Esophagus mucosa (tissue), 1 donor: ENCODE measurements at places on chromosomes 11 and 22.

DNA sequence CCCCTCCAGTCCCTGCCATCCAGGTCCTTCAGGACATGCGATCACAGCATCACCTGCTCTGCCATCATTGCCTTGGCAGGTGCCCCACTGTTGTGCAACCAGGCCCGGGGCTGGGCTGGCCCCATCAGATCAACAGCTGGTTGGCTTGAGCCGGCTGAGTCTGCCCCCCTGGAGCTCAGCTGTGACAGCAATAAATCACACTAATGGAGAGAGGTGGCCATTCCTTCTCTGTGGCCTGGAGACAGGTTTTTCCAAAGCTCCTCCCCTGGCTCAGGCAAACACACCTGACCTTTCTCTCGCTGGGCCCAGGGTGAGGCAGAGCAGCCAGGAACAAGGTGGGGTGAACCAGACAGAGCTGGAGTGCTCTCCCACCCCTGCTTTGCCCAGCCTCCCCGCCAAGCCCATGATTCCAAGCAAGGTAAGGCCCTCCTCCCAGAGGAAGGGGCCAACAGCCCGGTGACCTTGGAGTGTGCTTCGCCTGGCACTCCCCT lies 8.9 kb upstream of the FXYD2 start:
- peak; percentile 60 for ATAC-seq

- no peak for ATAC-seq
Measured at GRCh38 chr22:45878051-45878781, 98.7 kb downstream of the WNT7B start.

GRCh38 chr11:86681483-86681756 lies 9.0 kb upstream of the ME3 start:
- no peak for ATAC-seq

- ATAC-seq: no peak
Measured at GRCh38 chr11:128680906-128681305, 13.0 kb upstream of the FLI1 start.

DNA sequence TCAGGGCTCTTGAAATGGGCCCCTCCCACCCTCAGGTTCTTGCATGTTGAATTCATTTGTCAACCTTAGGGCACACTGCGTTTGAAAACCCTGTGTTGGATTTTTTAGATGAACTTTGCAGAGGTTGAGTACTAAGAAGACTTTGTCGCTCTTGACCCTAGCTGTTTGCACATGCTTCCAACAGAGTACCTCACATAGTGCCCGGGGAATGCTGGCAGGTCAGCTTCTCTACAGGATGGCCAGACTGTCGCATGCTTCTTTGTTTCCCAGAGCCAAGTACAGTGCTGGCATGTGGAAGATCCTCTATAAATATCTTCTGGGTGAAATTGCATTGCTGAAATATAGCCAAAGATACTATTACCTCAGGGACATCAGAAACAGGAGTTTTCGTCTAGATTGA lies 59.9 kb downstream of the FAT3 start:
- ATAC-seq: no peak

DNA sequence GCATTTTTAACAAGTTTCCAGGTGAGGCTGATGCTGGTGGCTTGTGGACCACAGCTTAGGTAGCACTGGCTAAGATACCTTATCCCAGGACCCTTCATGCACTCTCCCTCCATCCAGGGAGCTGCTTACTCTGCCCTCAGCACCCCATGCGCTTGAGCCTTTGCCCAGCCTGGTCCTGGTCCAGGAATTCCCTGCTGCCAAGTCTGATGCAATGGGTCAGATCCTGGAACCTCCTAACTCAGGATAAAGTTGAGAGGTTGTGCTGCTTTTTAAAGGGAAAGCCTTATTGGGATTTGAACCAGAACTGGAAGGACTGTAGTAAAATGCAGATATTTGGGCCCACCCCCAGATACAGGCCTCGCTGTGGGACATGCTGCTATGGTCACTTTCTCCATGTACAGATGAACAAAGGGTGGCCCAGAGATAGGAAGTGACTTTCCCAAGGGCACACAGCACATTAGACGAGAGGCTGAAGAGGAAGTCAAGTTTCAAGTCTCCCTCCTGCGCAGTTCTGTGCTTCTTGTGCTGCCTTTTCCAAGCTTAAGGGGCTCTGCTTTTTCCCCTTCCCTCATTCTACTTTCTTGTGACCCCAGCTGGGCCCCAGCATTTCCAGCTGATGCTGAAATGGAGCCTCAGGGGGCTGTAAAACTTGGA lies 824 bp upstream of the LGALS12 start:
- ATAC-seq: no peak

- no peak for ATAC-seq
Measured at GRCh38 chr22:39452740-39453040, 4.1 kb upstream of the MGAT3 start.

- no peak for ATAC-seq
Measured at GRCh38 chr11:116723511-116723910, 49.3 kb downstream of the BUD13 start.

- ATAC-seq: no peak
Measured at GRCh38 chr11:128398517-128399250, 188.7 kb downstream of the ETS1 start.

DNA sequence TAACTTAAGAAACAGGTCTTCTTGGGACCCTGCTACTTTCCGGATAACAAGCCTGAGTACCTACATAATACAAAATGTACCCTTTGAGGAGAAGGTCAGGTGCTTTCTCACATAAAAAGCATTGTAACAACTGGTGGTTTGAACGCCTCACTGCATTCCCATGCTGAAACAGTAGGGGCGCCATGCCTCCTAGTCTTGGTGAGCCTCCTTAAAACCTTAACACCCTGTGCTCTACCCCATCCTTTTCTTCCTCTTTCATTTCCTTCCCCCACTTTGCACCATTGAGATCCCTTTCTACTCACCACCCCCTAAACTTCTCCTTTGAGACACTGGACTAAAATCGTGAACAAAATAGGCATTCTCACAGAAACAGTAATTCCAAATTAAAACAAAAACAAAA lies 729.3 kb downstream of the NTM start:
- ATAC-seq: no peak

DNA sequence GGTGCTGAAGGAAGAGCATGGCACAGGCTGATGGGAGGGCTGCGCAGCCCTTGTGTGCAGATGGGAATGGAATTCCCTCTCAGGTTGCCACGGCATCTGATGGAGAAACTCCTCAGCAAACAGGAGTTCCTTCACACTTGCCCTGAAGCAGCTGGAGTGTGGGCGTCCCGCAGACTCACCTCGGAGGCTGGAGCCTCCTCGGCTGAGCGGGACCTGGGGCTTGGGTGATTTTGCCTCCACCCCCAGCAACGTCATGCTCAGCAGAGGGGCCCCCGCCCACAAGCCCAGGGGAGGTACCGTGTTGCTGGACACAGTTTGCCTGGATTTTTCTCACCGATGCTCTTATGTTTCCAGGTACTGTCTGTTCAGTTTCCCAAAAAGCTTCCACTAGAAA lies 63.4 kb downstream of the MYO7A start:
- ATAC-seq: no peak

- no peak for ATAC-seq
Measured at GRCh38 chr11:116953530-116954285, 116.3 kb upstream of the APOA1 start.

DNA sequence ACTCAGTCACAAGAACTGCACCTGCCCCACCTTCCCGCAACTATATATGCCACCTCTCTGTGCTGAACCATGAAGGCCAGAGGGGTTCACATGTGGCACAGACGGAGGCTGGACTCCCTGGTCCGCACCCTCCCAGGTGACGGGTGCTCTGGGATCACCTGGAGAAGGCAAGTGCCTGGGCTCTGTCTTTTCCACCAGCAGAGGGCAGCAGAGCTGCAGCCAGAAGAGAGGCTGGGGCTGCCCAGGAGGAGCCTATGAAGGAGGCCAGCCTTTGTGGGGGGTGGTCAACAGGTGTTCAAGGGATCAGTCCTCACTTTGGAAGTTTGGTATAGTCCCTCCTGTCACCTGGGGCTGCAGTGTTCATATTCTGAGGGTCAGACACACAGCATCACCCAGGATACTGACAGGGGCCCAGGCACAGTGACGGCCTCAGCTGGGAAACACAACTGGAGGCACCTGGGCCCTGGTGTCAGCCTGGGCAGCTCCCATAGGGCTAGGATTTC lies 39.2 kb upstream of the IGLL5 start:
- ATAC-seq: peak; percentile 90

DNA sequence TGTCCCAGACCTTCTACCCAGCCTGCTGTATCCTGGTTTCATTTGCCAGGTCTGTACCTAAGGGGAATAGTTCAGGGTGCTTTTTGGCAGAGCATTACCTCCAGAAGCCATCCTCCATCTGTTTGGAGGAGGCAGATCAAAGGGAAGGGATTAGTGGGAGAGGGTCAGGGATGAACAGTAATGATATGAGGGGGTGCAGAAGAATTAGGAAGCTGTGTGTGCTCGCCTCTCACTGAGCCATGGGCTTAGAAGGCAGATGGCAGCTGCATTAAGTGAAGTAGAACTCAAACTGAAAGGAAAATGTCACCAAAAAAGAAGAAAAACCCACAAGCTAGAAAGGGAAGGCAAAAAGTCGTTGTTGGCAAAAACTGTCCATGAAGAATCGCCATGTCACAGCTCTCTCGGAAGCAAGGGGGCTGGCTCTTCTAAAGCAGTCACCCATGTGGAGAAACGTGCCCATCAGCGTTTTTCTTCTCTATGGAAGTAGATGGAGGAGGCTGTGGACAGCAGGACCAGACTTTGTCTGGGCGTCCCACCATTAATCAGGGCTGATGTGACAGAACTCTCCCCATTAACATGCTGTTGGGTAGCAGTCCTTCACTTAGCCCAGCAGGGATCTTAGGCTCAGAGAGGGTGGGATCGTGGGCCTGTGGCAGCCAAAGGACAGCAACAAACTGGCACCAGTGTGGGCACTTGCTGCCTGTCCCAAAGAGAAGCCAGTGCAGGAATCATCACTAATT lies 46.8 kb downstream of the CEP164 start:
- ATAC-seq: no peak

DNA sequence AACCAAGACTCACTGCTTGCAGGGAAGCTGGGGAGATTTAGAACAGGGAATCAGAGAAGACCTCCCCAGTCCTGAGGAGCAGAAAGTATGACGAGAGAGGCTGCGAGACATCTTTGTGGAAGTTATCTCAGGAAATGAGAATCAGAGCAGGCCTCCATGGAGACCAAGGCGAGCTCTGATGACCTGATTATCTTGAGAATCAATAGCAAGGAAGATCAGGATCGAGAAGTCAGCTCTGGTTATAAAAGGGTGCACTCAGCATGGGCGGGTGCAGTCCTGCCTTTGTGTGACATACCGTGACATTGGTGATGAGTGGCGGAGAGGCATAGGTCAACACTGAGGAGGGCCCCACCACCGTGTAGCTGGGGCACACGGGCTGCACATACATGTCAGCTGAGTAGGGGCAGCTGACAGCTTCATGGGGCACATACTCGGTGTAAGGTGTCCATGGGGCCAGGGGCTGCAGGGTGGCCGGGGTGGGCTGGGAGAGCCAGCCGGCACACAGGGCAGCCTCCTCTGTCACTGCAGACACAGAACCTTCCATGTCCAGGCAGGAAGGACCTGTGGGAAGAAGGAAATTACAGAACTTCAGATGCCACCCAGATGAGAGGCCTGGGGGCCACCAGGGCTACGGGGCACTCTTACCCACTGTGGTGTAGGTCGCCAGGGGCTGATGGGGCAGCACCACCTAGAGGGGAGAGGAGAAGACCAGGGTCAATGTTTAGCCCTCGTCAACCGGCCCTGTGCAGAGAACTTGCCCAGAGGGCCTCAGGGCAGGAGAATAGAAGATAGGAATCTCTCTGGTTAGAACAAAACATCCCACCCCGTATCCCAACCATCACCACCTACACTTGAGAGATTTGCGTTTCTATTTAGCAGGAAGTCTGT lies 21.7 kb downstream of the POU2AF1 start:
- ATAC-seq: no peak

- ATAC-seq: peak; percentile 71
Measured at GRCh38 chr22:28443526-28443876, 236.1 kb downstream of the TTC28 start.

DNA sequence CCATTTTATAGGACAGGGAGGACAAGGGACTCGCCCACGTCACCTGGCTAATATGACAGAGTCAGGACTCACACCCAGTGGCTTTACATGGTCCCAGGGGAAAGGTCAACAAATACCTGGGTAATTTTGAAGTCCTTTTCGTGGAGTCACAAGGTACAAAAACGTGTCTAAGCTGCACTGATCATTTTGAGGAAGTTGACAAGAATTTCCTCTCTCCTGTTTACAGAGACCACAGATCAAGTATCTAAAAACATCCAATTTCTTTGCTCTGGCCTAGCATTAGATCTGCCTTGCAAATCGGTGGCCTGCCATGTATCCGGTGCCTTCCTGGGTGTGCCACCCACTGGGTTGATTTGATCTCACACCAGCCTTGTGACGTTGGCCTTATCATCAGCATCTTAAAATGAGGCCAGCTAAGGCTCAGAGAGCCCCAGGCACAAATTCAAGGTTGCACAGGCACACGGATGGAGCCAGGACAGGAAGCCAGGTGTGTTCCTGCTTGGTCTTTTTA lies 17.6 kb downstream of the GDPD5 start:
- peak; percentile 15 for ATAC-seq

GRCh38 chr11:66749091-66749490 lies 20.1 kb upstream of the SPTBN2 start:
- peak; percentile 71 for ATAC-seq

DNA sequence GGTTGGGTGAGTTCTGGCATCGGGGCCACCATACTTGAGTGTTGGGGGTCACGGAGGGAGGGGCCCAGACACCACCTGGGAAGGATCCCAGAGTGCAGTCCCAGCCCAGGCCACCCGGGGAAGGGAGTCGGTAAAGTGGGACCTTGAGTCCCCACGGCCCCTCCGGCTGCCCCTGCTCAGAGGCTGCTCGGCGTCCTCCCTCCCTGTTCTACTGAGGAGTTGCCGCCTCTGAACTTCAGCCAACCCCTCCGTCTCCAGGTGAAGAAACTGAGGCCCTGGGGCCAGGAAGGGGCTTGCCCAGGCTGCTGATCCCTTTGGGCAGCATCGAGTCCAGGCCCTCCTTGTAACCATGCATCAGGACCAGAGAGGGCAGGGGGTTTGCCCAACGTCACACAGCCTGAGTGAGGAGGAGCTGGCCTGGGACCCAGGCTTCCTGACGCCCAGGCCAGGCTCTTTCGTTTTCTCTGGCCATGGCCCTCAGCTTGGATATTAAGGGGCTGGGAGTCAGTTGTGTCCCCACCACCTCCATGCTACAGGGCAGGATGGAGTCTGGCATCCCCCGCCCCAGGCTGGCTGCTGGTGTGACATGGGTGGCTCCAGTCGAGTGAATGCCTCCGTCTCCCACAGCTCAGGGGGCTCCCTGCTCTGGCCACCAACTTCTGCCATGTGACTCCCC lies 1.3 kb downstream of the PARVG start:
- ATAC-seq: peak; percentile 5

DNA sequence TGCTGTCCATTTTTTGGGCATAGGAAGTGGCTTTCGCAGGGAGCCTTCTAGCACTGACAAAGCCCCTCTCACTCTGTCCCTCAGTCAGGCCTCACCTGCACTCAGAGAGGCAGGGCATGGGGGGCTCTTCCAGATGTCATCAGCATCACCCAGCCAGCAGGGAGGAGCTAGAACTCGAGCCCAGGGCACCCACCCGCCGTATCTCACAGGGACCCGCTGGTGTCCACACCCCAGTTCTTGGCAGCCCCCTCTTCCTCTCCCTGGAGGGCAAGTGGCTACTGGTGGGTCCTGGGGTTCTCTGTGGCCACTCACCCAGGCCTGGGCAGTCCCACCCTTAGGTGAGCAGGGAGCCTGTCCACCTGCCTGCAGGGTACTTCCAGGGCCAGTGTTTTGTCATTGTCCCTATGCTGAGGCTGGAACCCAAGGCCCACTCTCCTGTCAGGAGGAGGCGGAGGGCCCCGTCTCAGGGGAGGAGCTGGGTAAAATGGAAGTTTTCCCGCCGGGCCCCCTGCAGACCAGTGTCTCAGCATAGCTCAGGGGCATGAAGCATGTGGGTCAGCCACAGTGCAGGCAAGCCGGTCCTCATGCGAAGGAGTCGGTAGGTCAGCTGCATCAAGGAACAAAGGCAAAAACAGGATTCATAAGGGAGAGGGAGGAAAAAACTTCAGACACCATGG lies 21.8 kb downstream of the MYO7A start:
- ATAC-seq: no peak
